ENCODE measurements at places on chromosomes 11 and 22.
A peak's percentile ranks its signal among the peaks of the same experiment; 100 is the strongest.

DNA sequence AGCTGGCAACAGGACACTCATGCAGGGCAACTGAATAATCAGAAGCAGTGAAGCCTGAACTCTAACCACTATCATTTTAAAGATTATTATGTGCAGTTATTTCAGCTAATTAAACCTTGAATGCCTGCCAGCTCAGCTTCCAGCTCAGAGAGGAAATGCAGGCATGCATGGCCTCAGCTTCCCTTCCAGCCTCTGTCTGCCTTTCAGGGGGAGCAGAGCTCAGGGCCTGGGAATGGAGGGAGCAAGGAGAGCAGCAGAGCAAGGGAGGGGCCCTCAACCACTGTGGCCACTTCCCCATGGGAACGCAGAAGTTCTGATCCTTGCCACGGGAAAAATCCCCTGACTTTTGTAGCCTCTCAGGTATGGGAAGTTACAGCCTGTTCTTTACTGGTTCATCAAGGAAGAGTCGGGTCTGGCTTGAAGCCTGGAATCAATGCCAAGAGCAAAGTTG lies 32.5 kb upstream of the APLNR start:
- DNase-seq, result no peak

DNA sequence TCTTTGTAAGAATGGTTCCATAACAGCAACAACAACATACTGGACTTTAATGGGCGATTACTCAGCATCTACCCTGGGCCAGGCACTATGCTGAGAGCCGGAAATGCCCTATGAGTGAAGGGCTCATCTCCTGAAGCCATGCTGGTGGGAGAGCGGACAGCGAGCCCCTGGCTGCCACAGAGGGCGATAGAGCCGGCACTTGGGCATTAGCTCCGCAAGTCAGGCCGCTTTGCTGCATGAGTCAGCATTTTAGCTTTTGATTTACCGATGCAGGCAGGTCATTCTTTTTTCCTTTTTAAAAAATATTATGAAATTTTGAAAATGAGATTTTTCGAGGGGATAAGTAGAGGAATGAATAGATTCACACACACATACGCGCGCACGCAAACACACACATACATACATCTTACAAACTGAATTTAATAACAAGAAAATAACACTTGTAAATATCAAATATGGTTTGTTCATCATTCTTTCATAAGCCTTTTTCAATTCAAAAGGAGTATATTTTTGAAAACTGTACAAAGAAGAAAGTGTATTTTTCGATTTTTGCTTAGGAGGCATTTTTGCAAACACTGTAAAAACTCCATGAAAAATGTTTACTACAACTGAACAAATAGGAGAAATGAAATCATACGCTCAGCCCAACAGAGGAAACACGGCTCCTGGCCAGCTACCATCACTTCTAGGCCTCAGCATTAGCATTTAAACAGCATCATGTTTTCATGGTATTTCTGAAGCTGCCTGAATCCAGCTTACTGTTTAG lies 667.3 kb downstream of the OPCML start:
- no peak for DNase-seq

GRCh38 chr11:135075740-135076139 lies 663.7 kb upstream of the B3GAT1 start:
- DNase-seq, result peak; percentile 10

DNA sequence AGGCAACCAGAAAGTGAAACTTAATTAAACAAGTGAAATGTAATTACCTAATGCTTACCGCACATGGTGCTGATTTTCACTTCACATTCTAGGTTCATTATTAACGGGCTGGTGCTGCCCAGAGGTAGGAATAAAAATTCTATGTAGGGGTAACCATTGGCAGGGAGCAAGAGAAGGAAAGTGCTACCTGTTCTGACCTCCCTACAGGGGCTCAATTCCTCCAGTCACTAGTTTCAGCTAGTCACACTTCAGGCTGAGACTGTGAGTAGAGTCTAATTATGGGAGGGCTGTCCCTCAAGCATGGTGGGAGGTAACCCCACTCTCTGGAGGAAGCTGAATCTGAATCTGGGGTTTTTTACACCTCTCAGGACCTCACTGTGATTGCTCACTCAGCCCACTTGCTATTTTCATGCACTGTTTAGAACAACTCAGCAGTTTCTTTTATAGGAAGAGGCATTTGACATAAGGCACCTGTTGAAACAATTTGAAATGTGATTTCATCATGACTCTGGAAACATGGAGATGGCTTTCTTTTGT lies 75.4 kb downstream of the MAML2 start:
- peak; percentile 56 for DNase-seq

DNA sequence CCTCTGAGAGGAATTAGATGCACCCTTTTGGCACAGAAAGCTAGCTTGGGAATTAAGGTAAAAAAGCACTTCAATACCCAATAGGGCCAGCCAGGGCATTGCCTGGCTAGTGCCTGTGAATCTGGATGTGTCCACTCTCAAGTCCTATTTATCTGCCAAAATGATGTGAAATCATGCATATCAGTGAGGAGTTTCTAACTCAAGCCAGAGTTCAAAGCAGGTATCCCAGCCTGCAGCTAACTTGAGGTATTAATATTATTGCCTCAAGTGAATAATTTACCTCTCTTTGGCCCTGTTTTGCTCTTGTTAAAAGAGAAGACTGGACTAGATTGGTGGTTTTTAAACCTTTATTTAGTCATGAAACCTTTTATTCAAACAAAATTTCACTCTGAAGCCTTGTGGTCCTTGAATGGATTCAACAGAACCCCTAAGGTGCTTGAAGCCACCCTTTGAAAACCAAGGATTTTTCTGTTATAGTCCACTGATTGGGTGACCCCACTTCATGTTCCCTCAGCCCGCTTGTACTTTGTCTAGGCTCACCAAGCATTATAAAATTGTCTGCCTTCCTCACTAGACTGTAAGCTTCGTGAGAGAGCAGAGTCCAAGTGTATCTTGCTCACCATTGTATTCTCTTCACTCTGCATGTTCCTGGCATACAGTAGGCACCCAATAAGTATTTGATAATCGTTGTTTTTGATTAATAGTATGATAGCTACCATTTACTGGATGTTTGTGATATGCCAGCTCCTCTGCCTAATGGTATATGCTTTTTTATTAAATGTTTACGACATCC lies 4.5 kb downstream of the RNF121 start:
- no peak for DNase-seq

- no peak for DNase-seq
Observed at GRCh38 chr11:61158691-61159381, 2.4 kb downstream of the VPS37C start.

- DNase-seq, result no peak
Observed at GRCh38 chr11:1998290-1998689, 648 bp upstream of the H19 start.

DNA sequence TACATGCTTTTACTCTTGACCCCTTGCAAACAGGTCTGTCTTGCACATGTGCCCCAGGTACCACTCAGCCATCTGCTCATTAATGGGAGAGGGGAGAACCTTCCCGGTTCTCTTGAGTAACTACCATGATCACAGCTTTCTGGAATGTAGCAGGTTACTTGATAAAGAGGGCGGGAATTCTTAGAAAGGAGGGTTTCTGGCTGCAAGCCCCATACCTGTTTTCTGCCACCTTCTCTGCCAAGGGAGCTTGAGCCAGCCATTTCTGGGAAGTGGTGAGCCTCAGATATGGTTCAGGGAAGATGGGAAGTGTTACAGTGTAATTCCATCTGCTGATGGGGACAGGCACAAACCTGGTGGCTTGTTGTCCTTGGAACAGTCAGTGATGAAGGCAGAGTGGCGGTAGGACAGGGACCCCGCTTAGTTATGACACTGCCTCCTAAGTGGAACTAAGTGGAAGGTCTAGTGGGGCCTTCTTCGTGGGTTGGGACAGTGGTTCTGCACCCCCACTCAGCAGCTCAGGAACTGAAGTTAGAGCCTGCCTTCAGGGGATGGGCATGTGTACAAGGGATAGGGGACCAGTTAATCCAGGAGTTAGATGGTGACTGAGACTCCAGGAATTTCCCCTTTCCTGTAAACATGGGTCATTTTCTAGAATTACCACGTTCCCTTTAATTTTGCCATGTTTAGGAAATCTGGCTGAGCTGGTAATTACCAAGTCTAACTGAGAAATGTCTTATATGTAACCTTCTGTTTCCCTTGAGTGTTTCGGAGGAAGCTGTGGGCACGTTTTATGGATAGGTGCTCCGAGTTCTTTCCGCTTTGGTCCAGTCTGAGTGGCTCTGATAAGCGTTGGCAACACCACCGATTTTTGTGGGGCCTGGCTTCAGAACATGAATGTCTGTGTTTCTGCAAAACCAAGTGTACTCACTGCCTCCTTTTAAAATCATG lies 35.3 kb downstream of the BCR start:
- no peak for DNase-seq

GRCh38 chr11:14070896-14071295 lies 108.4 kb downstream of the SPON1 start:
- DNase-seq, result no peak

- no peak for DNase-seq
Observed at GRCh38 chr11:70155386-70155785, 47.7 kb upstream of the FADD start.

DNA sequence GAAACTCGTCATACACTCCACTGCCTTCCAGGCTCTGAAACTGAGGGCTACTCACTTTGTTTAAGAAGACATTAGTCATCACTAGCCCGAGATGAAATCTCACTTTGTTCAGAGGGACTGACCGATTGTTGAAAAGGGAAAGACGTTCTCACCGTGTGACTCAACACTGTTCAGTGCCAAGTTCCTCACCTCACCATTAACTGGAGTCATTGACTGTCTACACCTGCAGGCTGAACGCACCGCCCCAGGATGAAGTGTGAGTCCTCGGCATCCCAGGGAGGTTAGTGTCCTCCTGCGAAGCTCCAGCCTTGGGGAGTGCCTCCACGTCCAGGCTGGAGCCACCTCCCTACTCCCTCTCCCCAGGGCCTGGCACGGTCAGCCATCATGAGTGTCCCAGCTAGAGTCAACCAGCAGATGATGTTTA lies 30.4 kb downstream of the FADD start:
- no peak for DNase-seq

- no peak for DNase-seq
Observed at GRCh38 chr22:45332001-45332400, 22.3 kb downstream of the FAM118A start.

DNA sequence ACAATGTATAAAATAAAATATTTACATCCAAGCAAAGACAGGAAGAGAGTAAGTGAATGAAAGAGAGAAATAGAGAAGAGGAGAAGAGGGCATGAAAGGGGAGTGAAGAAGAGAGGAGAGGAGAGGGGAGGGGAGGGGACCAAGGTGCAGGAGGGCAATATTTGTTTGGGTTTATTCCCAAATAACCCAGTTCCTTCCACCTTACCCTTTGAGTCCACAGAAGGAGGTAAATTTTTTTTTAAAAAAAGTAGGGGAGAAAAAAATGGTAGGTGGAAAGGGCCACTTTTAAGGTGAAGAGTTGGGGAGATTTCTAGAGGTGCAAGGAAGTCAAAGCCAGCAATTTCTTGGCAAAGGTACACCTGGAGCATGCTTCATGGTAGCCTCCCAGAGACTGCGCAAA lies 2.1 kb upstream of the OR5AN1 start:
- DNase-seq, result no peak

DNA sequence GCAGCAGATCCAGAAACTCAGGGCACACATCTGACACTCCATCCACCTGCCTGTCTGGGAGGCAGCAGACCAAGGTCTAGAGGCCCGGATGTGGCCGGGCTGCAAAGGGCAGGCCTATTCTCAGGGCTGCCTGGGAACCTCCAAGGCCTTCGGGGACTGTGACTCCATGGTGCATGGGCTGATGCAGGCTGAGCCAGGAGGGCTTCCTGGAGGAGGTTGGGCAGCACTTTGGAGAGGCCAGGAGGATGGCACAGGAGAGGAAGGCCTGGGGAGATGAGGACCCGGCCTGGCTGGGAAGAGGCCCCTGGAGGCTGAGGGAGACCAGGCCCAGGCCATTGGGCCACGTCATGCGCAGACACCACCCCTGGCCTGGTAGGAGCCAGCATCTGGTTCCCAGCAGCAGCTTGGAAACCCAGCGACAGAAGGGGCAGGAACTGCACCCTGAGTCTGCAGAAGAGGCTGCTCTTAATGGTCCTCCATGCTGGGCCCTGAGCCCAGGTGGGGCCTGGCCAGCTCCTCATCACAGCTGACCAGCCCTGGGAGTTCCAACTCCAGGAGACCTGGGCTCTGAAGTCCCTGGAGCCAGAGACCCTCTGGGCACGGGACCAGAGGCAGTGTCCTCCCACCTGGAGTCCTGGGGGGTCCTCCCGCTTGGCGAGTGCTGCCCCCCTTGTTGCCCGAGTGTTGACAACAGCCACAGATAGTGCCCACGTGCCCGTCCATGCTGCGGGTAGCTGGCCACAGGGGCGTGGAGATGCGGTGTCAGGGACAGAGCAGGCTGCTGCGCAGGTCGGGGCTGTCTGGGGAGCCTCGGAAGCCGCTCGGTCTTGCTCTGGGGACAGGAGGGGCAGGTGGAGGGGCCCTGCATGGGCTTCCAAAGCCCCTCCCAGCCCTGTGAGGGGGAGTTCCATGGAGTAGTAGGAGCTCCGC lies 5.5 kb downstream of the PHLDA2 start:
- no peak for DNase-seq

DNA sequence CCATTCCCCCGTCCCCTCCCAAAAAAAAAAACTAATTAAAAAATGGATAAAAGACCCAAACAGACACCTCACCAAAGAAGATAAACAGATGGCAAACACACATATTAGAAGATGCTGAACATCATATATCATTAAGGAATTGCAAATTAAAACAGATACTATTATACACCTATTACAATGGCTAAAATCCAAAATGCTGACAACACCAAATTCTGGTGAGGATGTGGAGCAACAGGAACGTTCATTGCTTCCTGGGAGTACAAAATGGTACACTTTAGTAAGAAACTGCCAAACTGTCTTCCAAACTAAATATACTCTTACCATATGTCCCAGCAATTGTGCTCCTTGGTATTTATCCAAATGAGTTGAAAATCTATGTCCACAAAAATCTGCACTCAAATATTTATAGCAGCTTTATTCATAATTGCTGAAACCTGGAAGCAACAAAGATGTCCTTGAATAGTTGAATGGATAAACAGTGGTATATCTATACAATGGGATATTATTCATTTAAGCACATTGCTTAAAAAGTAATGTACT lies 19.9 kb downstream of the NAGA start:
- no peak for DNase-seq

- DNase-seq, result no peak
Observed at GRCh38 chr11:60964801-60965200, 6.7 kb upstream of the CD6 start.

Measured in stimulated activated CD8-positive, alpha-beta memory T cell treated with anti-CD3 and anti-CD28 coated beads, Interleukin-15, amount 100 ng/mL, for 4 hours (primary cell).